ENCODE measurements at places on chromosomes 2 and 18.

DNA sequence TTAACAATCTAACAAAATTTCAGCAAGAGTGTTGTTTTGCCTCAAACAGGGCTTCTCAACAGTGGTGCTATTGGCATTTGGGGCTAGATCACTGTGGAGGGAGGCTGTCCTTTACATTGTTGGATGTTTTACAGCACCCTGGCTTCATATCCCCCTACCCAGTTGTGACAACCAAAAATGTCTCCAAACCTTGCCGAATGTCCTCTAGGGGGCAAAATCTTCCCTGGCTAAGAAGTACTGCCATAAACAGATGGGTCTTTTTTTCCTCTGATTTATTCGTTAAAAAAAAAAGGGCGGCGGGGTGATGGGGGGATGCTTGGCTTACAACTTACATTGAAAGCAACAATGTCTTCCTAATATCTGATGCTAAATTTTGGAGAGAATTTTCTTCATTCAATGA, 207.6 kb upstream of the CCDC150 start:
- peak; percentile 41 for DNase-seq

GRCh38 chr2:113245276-113245711, 33.4 kb downstream of the PAX8 start:
- no peak for DNase-seq

- no peak for DNase-seq
Observed at GRCh38 chr2:10305715-10306114, 3.0 kb downstream of the HPCAL1 start.

GRCh38 chr2:190655113-190655512, 6.2 kb downstream of the NAB1 start:
- DNase-seq = peak; percentile 91

GRCh38 chr18:63971320-63972001, 1.6 kb downstream of the SERPINB8 start:
- no peak for DNase-seq

DNA sequence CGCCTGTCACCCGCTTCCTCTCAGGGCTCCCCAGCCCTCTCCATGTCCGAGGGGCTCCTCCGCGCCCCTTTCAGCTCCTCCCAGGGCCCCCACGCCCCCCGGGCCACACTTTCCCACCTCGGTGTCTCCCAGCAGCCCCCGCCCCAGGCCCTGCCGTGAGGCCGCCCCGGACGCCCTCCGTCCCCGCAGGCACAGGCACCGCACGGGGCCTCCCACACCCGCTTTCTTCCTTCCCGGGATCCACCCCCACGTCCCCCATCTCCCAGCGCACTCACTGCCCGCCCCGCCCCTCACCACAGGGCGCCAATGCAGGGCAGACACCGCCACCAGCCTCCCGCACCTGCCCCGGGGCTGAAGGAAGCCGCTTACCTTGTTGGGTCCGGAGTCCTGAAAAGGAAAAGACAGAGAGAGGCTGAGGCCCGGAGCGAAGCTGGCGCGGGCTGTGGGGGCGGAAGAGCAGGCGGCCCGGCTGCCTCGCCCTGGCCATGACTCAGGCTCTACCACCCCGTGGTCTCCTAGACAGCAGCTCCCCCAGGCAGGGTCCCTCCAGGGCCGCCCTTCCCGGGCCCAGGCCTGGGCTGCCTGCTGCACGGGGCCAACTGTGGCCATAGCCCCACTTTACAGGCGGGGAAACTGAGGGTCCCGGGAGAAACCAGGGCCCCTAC, 37.7 kb downstream of the KIF1A start:
- DNase-seq = no peak

DNA sequence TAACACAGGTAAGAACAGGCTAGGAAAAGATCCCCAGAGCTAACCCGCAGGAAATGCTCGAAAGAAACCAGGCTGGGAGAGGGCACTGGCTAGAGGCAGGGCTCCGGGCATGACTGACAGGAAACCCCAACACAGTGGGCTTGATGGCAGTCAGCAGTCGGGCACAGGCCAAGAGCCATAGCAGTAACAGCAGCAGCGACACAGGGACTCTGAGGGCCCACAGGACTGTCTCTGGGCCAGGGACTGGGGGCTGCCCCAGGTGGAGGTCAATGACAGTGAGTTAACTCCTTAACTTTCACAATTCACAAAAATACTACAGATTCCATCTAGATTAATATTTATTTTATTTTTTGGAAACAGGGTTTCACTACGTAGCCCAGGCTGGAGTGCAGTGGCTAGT, 37.3 kb upstream of the ASPRV1 start:
- DNase-seq = no peak
